ENCODE measurements at places on chromosomes 12 and 14. TPM values are rescaled to one million over a fixed set of nuclear protein-coding genes. Genes with fewer than 3 reads are reported as not detected.

- DNase-seq, result no peak
Observed at GRCh38 chr12:76899522-76899921, 20.7 kb upstream of the CSRP2 start.

- DNase-seq, result no peak
Observed at GRCh38 chr14:36591482-36591881, 9.1 kb upstream of the NKX2-8 start.

DNA sequence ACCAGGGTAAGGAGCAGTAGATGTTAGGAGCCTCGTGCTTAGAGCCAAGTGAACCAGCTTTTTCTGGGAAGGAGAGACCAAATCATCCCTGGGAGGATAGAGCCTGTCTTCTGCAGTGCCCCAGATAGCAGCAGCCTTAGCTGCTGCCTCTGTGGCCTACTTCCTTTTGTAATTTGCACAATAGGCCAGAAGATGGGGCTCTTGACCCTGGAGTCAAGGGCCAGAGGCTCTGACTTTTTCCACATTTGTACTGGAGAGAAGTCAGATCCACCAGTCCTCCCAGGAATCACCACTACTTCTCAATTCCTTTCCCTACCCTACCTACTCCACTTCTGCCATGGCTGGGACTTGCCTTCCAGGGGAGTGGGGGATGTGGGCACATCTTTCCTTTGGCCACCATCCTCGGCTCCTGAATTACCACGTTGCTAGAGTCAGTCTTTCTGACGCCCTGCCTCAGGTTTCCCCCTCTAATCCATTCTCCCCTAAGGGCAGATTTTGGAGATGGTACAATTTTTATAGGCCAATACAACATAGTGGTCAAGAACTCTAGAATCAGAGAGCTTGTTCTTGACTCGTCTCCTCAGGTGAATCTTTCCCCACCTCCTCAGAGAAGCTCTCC, 3.3 kb upstream of the SLC4A8 start:
- peak; percentile 57 for DNase-seq

DNA sequence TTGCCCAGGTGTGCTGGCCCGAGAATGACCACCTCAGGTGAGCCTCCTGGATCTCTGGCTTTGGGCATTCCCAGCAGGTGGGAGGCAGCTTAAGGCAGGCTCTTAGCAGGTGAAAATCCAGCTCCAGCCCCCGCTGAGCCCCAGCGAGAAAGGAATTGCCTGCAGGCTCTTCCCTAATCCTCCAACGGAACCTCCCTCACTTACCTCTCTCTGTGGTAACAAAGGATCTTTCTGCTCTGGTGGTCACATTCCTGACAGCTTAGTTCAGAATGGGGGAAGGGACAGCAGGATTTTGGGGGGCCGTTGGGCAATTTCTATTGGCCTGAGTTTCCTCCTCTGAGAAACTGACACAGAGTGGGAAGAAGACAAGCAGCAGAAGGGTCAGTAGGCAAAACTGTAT, 116.0 kb upstream of the LHX5 start:
- DNase-seq, result peak; percentile 77

DNA sequence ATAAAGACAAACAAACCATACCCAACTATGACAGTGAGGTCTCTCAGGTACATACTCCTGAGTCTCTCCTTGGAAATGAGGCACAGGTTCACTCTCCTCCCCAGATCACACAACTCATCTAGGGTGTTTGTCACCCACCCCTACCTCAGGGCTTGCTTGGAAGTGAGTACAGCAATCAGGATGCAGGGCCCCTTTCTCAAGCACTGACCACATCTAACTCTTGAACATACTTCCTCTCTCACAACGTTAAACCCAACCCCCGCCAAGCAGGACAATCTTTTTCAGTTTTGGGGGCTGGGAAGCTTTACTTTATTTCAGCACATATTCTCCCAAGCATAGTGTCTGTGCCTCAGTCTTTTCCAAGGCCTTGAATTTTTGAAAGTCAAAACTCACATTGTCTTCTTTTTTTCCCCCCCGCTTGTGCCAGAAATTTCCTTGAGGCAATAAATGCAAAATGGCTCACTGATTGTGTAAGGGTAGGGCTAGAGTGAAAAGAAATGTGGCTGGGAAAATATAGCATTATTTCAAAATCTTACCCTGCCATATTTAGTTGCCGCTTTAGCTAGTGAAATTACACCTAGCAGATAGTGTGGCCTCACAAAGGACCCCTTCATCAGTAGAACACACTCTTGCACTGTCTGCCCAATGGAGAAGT, 2.4 kb upstream of the GPR65 start:
- DNase-seq, result no peak

- DNase-seq, result peak; percentile 14
Observed at GRCh38 chr12:57434517-57435223, at the start of gene INHBC. TSS of gene INHBC (plus strand) at chr12:57434784. CDS start at chr12:57434887, 103 bp downstream.

DNA sequence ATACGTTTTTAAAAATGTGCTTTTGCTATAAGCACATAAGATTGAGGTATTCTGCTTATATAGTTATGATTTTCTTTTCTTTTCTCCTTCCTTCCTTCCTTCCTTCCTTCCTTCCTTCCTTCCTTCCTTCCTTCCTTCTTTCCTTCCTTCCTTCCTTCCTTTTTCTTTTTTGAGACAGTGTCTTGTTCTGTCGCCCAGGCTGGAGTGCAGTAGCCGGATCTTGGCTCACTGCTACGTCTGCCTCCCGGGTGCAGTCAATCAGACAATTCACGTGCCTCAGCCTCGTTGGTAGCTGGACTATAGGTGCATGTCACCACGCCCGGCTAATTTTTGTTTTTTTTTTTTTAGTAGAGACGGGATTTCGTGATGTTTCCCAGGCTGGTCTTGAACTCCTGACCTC, 5.8 kb downstream of the CFAP54 start:
- no peak for DNase-seq

DNA sequence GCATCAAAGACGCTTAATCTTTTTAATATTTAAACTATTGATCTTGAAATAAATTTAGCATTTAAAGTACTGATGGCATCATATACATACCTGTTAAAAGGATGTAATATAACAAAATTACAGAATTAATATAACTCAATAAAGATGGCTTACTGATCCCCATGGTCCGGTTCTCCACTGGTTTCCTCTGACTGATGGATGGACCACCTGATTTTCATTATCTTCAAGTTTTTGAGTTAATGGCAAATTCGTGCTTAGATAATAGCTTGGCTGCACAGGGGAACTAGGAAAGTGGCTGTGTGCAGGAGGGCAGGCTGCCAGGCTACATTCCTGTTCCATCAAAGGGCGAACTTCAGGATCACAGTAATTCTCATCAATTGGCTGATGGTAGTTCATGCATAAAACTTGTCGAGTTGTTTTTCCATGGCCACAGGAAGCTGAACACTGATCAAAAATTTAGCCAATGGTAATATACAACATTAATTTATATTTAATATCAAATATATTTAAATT, 123.9 kb downstream of the ADAMTS20 start:
- no peak for DNase-seq

- DNase-seq, result no peak
Observed at GRCh38 chr14:106200541-106201315, 674.3 kb downstream of the TMEM121 start.

GRCh38 chr12:93370947-93371346, 6.8 kb upstream of the NUDT4 start:
- peak; percentile 37 for DNase-seq

GRCh38 chr14:68228656-68229055, 409.1 kb downstream of the RAD51B start:
- no peak for DNase-seq

- DNase-seq, result no peak
Observed at GRCh38 chr12:20476551-20476950, 108.2 kb downstream of the PDE3A start.

GRCh38 chr14:23557521-23557920, 1.4 kb downstream of the THTPA start:
- DNase-seq, result no peak

GRCh38 chr12:114711689-114712152, 27.7 kb upstream of the TBX3 start:
- DNase-seq, result no peak

- DNase-seq, result no peak
Observed at GRCh38 chr12:110785240-110785639, 42.5 kb upstream of the PPP1CC start.

DNA sequence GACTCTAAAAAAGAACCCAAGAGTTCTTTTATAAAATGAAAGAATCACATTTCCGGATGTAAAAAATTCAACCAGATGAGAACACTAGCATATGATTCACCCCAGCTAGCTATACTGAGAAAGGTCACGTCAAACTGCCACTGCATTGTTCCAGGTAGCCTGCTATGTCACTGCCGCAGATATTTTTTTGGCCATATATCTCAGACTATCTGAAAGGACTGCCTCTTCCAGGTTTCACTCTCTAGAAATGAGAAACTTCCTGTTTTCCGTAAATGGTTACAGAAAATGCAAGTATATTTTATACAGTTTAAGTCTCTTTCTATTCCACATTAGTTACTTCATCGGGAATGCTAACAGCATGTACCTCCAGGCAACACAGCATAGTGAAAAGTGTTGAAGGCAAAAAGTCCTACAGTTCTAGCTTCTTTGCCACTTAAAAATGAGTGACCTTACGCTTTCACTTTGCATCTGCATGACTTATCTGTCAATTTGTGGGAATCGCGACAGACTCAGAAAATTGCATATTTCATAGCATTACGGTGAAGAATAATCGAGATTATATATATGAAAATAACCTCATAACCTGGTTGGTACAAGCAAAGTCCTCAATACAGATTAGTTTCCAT, 105.2 kb downstream of the MED13L start:
- DNase-seq, result no peak

Gene SPX
- total RNA-seq, result 0.76 TPM

Gene STYK1
- 1.9 TPM for total RNA-seq

Gene CRADD
- total RNA-seq, result 9.1 TPM

Gene GPR132
- 0.09 TPM for total RNA-seq

Gene NANOG
- 330 TPM for total RNA-seq

Gene CKB
- total RNA-seq, result 531 TPM

Gene TEX52
- not detected for total RNA-seq

Gene KRT6C
- not detected for total RNA-seq

Gene NOVA1
- total RNA-seq, result 14.6 TPM

Gene CLEC14A
- total RNA-seq, result 0.09 TPM

Gene IQSEC3
- 2.2 TPM for total RNA-seq

Data from WTC11 (cell line).